GM23248 (cell line): ENCODE measurements at places on chromosomes 3 and 15. TPM values are rescaled to one million over a fixed set of nuclear protein-coding genes. Genes with fewer than 3 reads are reported as not detected.
A peak's percentile ranks its signal among the peaks of the same experiment; 100 is the strongest.

Gene ERICH6
- not detected in 2 replicates for total RNA-seq

DNA sequence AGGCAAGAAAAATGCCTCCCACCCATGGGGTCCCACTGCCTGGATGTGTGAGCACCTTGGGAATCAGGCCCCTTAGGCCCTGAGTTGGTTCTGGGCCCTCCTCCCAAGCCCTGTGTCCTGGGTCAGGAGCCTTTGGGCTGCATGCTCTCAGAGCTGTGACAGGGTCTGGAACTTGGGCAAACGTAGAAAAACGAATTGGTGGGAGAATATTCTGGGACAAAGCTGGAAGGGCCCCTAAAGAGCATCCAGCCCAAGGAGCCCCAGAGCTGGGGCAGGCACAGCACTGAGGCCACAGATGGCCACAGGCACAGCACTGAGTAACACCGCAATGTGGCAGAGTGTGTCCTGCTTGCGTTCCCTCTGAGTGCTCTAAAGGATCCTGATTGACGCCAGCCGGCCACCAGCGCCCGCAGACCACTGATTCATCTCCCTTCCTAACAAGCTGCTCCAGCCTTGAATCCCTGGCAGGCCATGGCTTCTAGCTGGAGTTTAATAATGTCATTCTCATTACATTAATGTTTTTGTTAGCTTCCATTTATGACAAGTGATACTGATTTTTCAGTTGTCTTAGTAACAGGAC lies 18.6 kb upstream of the SEC13 start:
- H3K4me3 ChIP-seq, result no peak overlapping the region
- no peak for DNase-seq
- H3K27ac ChIP-seq, result no peak overlapping the region
- no peaks in the 10 kb centered on the region for H3K36me3 ChIP-seq
- peaks cover 11% of the 10 kb centered on the region; the same call in 1 of the 2 replicates for H3K27me3 ChIP-seq

DNA sequence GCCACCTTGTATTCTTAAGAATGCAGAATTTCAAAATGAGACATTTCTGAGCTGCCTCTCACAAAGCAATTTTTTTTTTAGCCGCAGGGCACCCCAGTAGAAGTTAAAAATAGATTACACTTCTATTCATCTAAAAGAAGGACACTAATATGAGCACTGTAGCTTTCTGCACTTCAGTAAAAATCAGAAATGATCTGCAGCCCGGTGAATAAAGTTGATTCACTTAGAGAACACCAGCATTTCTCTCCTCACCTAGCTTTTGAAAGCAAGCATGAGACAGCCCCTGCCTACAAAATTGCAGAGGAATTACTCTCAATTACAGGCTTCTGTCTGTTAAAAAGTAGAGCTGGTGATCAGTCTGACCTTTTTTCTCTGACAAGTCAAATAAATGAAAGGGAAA lies 1062.4 kb downstream of the FHIT start:
- peak; percentile 49 for DNase-seq
- no peaks in the 10 kb centered on the region for H3K36me3 ChIP-seq
- no peaks in the 10 kb centered on the region for H3K27me3 ChIP-seq
- no peak overlapping the region for H3K27ac ChIP-seq

DNA sequence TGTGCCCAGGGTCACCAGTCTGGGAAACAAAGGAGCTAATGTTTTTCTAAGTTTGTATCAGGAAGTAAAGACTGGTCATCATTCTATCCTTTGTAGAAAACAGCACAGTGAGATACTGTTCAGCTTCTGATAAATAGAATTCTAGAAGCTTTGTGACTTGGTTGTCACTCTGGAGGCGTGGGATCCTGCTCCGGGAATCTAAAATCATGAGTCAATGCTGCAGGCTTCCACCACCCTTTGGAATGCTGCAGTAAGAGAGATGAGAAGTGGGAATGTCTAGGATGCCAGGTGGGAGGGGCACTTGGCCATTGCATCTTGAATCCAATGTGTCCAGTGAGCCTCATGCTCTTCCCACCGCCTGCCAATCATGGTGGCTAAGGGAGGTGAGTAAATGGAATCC lies 40.9 kb downstream of the SAMMSON start:
- no peaks in the 10 kb centered on the region for H3K4me1 ChIP-seq
- no peak overlapping the region for H3K27ac ChIP-seq
- H3K36me3 ChIP-seq, result no peaks in the 10 kb centered on the region
- no peak for DNase-seq
- H3K4me3 ChIP-seq, result no peak overlapping the region

Gene ADGRG7
- not detected in 2 replicates for total RNA-seq

- H3K4me3 ChIP-seq, result no peak overlapping the region
- no peaks in the 10 kb centered on the region for H3K36me3 ChIP-seq
- no peak for DNase-seq
Observed at GRCh38 chr3:54433846-54434245, 311.5 kb downstream of the CACNA2D3 start.

DNA sequence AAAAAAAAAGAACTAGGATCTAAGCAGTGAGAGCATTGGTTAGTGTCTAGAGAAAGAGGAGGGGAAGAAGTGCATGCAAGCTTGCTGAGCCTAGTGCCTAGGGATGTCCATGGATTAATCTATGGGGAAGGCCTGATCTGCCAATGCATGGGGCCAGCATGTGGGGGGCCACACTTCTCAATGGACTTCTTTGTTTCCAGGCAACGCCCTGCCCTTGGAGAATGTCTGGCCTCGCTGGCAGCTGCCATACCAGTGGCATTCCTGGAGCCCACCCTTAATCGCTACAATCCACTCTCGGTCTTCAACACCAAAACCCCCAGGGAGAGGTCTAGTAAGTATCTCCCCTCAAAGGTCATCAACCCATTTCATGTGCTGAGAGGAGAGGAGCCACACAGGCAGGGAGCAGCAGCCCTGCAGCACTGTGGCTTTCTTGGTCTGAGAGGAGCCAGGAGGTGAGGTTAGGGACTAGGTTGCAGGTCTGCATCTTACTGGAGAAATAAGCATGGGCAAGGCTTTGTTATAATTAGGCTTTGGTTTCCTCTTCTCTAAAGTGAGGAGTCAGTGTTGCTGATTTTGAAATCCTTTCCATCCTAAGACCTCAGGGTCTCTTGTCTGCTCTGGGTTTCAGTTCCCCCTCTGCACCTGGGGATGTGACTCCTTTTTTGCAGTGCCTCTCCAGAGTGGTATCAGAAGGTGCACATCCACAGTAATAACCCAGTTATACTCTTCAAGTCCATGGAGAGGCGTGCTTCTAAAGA lies 188.1 kb upstream of the CHRM5 start:
- DNase-seq, result no peak
- no peak overlapping the region for H3K4me3 ChIP-seq
- H3K27ac ChIP-seq, result no peak overlapping the region

Gene PARP15
- total RNA-seq, result under 0.01 TPM in 1 of 2 replicates, not detected in the other

- peaks cover 77% of the 10 kb centered on the region for H3K27me3 ChIP-seq
- no peak for DNase-seq
- H3K4me3 ChIP-seq, result peak overlapping the region; percentile 48
- H3K4me1 ChIP-seq, result no peaks in the 10 kb centered on the region; the same call in 1 of the 2 replicates
Observed at GRCh38 chr15:89400116-89400781, 65.6 kb upstream of the POLG start.

Gene CYP1A2
- total RNA-seq, result not detected in 2 replicates
